ENCODE measurements at places on chromosomes 3 and 15. TPM values are rescaled to one million over a fixed set of nuclear protein-coding genes. Genes with fewer than 3 reads are reported as not detected.

COMMD4 gene
- total RNA-seq, result 127 TPM

DNA sequence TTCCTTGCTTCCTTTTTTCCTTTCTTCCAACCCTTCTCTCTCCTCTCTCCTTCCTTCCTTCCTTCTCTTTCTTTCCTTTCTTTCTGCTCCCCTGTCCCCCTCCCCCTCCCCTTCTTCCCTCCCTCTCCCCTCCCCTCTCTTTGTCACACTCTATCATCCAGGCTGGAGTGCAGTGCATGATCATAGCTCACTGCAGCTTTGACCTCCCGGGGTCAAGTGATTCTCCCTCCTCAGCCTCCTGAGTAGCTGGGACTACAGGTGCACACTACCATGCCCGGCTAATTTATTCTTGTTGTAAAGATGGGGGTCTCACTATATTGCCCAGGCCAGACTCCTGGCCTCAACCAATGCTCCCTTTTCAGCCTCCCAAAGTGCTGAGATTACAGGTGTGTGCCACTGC, 18.7 kb downstream of the NFKBIZ start:
- no peaks in the 10 kb centered on the region for H3K36me3 ChIP-seq
- peak overlapping the region; percentile 60 for H3K27ac ChIP-seq
- no peaks in the 10 kb centered on the region for H3K4me1 ChIP-seq
- no peak for DNase-seq

GRCh38 chr3:18420555-18420954, 4.6 kb downstream of the SATB1 start:
- no peak overlapping the region for H3K4me3 ChIP-seq
- H3K36me3 ChIP-seq, result no peaks in the 10 kb centered on the region
- H3K4me1 ChIP-seq, result peaks cover 8% of the 10 kb centered on the region
- H3K27me3 ChIP-seq, result no peaks in the 10 kb centered on the region
- no peak overlapping the region for H3K27ac ChIP-seq

GRCh38 chr3:195760345-195761122, 39.8 kb downstream of the MUC20 start:
- H3K36me3 ChIP-seq, result peaks cover 3% of the 10 kb centered on the region
- no peak for DNase-seq
- no peak overlapping the region for H3K4me3 ChIP-seq
- peaks cover 4% of the 10 kb centered on the region for H3K27me3 ChIP-seq
- H3K4me1 ChIP-seq, result no peaks in the 10 kb centered on the region

CTXN2 gene
- 0.07 TPM for total RNA-seq

DNA sequence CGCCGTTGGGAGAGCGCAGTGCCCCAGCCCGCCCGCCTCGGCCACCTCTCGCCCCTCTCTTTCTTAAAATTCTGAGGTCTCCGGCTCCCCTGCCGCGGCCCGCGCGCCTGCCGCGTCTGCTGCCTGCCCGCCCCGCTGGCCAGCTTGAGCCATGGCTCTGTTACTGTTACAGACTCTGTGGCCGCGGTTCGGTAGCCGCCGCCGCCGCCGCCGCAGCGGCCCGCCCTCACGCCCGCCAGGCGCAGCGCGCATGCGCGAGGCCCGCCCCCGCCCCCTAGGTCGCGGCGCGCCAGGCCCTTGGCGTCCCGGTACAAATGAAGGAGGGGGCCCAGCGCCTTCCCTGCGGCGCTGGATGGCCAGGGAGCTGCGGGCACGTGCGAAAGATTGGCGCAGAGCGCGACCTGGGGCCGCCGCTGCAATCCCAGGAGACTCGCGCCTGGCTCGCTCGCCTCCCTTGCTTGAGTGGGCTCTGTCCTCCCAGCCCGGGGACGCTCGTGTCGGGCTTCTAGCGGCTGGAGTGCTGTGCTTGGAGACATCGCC, at the start of gene ONECUT1:
ONECUT1 (minus strand) TSS at position 168 of the 540 bp plus-strand sequence. CDS start 452 bp downstream, outside the sequence.
- peaks cover 59% of the 10 kb centered on the region for H3K27me3 ChIP-seq
- H3K4me3 ChIP-seq, result peak within 1 kb of the TSS; percentile 51
- H3K27ac ChIP-seq, result no peak within 1 kb of the TSS
- H3K4me1 ChIP-seq, result no peaks in the 10 kb centered on the region
- DNase-seq, result peak; percentile 44

DNA sequence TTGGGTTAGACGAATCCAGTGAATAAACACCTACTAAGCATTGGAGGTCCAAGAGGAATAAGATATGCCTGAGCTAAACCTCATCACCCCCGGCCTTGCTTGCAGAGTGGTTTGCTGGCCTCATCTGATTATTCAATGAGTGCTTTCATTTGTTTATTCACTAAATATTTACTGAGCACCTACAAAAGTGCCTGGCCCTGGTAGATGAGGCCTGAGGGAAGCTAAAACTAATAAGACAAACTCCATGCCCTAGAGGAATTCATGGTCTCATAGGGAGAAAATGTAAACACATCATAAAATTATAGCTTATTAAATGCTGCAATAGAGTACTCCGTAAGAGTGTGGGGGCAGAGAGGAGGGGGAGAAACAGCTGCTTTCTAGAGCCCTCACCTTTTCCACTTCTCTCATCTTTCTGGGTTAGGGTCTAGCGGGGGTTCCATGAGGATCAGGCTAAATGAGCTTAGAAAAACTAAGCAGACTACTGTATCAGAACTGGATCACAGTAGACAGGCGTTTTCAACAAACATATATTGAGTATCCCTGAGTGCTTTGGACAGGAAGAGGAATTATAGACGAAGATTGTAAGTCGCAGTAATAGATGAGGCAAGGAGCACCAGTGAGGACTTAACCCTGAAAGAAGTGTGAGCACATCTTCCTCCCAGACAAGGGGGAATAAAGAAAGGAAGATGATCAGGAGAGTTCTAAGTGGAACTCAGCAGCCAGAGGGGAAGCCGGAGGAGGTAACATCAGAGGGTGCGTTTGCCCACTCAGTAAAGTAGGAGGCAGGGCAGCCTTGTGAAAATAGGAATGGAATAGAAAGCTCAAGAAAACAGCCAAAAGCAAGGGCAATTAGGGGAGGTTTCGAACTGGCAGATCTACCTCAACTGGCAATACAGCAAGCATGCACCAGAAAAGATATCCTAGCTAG, 31.5 kb upstream of the LAMP3 start:
- H3K4me3 ChIP-seq, result no peak overlapping the region
- H3K36me3 ChIP-seq, result no peaks in the 10 kb centered on the region
- H3K27ac ChIP-seq, result no peak overlapping the region
- no peaks in the 10 kb centered on the region for H3K4me1 ChIP-seq

SGO1 gene
- total RNA-seq, result 4.0 TPM

DNA sequence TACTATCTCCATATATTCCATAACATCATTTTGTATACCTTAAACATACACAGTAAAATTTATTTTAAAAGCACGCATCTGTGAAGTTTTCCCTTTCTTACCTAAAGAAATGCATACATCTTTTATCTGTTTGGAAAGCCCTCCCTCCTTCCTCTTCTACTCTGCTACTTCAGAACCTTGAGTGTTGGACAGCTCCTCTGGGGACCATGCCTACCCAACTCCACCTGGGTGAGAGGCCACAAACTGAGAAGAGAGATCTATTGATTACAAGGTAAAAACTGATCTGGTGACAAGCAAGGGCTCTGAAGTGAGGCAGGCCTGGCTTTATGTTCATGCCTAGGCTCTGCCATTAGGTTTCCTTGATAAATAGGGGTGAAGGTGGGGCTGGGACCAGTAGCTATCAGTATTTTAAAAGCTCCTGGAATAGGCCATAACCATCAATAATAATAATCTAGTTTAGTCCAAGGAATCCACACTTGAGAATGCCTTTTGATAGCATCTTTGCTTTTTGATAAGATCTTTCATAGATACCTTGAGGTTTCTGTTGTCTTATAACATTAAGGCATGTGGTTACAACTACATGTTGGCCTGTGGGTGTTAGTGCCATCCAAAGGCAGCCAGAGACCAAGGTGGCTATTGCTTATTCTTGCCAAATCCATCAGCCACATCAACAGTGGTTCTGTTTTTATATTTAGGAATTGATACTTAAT, 148.8 kb downstream of the KCNMB2 start:
- H3K27me3 ChIP-seq, result no peaks in the 10 kb centered on the region
- H3K36me3 ChIP-seq, result no peaks in the 10 kb centered on the region
- no peak overlapping the region for H3K4me3 ChIP-seq

ETV5 gene
- 3.1 TPM for total RNA-seq

- no peaks in the 10 kb centered on the region for H3K36me3 ChIP-seq
- H3K4me1 ChIP-seq, result no peaks in the 10 kb centered on the region
- H3K4me3 ChIP-seq, result no peak overlapping the region
- DNase-seq, result no peak
These were observed 877 bp upstream of the GP5 start for GRCh38 chr3:194399874-194400411.

- no peaks in the 10 kb centered on the region for H3K36me3 ChIP-seq
- no peak overlapping the region for H3K4me3 ChIP-seq
- no peak overlapping the region for H3K27ac ChIP-seq
- no peak for DNase-seq
These were observed 252.6 kb downstream of the UBE2E2 start for GRCh38 chr3:23455775-23456174.

GRCh38 chr3:70281663-70282062, 30.8 kb downstream of the MDFIC2 start:
- H3K27me3 ChIP-seq, result no peaks in the 10 kb centered on the region
- no peak for DNase-seq
- no peaks in the 10 kb centered on the region for H3K4me1 ChIP-seq
- no peaks in the 10 kb centered on the region for H3K36me3 ChIP-seq

LRRC2 gene
- 0.44 TPM for total RNA-seq

DNA sequence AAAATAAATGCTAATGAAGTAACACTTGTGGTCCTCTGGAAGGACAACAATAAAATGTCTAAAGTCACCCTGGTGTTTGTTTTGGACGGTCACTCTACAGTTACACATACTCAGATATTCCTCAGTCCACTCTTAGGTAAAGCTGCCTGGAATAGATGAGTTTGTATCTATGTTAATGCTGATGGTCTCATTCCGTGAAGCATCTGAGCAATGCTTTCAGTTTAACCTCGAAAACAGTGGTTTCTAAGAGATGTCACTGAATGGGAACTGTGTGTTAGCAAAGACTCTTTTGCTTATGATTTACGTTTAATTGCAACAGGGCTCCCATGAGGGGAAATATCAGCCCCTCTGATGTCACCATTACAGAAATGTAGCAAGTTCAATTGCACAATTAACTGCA, 49.1 kb downstream of the FBN1 start:
- no peaks in the 10 kb centered on the region for H3K4me1 ChIP-seq
- H3K27me3 ChIP-seq, result no peaks in the 10 kb centered on the region
- H3K36me3 ChIP-seq, result no peaks in the 10 kb centered on the region
- no peak overlapping the region for H3K4me3 ChIP-seq

DNA sequence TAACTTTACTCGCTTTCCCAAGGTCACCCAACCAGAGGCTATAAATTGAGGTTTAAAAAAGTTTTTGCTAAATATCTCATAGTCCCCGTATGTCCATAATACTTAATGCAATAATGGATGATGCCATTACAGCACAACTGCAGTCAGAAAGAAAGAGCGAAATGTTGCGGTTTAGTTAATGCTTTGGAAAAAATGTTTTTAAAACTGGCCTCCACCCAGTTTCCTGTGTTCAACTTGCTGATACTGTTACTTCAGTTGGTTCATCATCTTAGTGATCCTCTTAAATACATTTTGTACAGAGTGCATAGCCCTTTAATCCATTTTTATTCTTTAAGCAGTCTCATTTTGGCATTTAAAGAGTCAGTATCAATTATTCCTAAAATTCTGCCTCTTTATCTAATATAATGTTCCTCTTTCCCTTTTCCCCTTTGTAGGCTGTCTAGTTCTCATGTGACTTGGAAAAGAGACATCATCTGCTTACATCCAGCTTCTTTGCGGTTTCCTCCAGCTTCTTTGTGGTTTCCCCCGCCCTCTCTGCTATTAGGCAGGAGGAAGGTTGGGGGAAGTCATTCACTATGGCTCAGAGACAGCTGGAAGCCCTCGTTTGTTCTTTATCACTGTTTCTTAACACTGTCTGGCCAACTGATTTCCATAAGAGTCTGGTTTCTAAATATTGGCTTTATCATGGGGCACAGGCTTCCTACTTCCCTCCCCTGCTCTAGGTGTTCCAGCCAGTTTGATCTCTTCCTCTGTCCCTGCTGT, 154.3 kb downstream of the GOLIM4 start:
- H3K27me3 ChIP-seq, result no peaks in the 10 kb centered on the region
- peak; percentile 24 for DNase-seq
- H3K27ac ChIP-seq, result no peak overlapping the region
- no peaks in the 10 kb centered on the region for H3K4me1 ChIP-seq
- no peak overlapping the region for H3K4me3 ChIP-seq

GRCh38 chr15:57528940-57529565, 62.7 kb upstream of the MYZAP start:
- no peaks in the 10 kb centered on the region for H3K4me1 ChIP-seq
- H3K27ac ChIP-seq, result no peak overlapping the region
- no peak overlapping the region for H3K4me3 ChIP-seq

SH2D7 gene
- total RNA-seq, result 1.6 TPM

- DNase-seq, result no peak
- H3K36me3 ChIP-seq, result no peaks in the 10 kb centered on the region
- no peak overlapping the region for H3K27ac ChIP-seq
These were observed 83.1 kb upstream of the FNDC3B start for GRCh38 chr3:171956181-171956683.

ROBO1 gene
- 9.4 TPM for total RNA-seq

DNA sequence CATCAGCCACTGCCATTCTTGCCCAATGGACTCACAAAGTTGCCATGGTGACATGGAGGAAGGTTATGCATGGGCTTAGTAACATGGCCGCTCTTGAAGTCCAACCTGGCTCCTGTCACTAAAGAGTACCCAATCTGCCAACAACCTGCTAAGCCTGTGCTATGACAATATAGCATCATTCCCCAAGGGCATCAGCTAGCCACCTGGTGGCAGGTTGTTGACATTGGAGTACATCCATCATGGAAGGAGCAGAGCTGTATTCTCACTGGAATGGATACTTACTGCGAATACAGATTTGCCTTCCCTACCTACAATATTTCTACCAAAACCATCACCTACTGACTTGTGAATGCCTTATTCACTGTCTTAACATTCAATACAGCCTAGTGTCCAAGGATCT, 138.9 kb upstream of the RORA start:
- H3K27me3 ChIP-seq, result no peaks in the 10 kb centered on the region
- no peak for DNase-seq
- no peak overlapping the region for H3K4me3 ChIP-seq
- H3K4me1 ChIP-seq, result no peaks in the 10 kb centered on the region

DNA sequence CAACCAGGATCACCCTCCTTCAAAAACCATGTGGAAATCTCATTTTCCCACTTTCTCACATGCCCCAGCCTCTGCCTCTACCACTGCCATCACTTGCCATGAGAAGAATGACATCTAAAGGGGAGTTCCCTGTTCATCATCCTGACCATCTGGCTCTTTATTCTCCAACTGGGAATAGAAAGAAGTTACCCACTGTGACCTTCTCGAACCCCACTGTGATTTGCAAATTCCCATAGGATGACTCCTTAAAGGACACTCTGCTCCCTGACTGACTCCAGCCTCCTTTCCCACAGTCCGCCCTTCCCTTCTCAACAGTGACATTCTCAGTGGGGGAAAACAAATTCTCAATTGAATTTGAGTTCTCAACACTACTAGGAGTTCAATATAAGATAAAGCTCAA, 440.5 kb downstream of the NR2F2 start:
- DNase-seq, result no peak
- no peaks in the 10 kb centered on the region for H3K4me1 ChIP-seq

- H3K27ac ChIP-seq, result no peak overlapping the region
- no peaks in the 10 kb centered on the region for H3K27me3 ChIP-seq
- DNase-seq, result no peak
- no peaks in the 10 kb centered on the region for H3K36me3 ChIP-seq
- H3K4me3 ChIP-seq, result no peak overlapping the region
- H3K4me1 ChIP-seq, result no peaks in the 10 kb centered on the region
These were observed 16.8 kb downstream of the PLA2G4B start for GRCh38 chr15:41855261-41855961.

Measured in colonic mucosa (tissue), 4 donors.